Psoas muscle (tissue), 8 donors: ENCODE measurements at places on chromosomes 16 and 17. TPM values are rescaled to one million over a fixed set of nuclear protein-coding genes. Genes with fewer than 3 reads are reported as not detected.

DNA sequence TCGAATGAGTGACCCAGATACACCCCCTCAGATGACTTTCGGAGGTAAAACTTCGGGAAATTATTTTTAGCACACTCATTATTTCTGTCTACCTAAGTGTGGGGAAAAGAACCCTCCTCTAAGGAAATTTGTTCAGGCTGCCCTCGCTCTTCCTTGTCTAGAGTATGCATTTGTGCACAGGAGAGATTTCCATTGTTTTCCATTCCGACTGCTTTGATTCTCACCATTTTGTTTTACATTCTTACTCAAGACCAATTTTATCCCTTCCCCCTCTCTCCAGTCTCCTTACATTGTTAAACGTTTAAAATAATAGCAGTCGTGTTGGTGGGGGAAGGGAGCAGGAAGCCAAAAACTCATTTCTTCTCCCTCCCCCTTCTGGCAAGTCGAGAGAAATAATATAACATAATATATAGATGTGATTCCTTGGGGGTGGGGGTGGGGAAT is 1.5 kb upstream of the CHD3 start:
- peak overlapping the region; percentile 81 for H3K4me3 ChIP-seq
- no peaks in the 10 kb centered on the region for H3K27me3 ChIP-seq
- H3K36me3 ChIP-seq: no peaks in the 10 kb centered on the region
- no peak for DNase-seq

GRCh38 chr16:78060809-78061208 is 38.5 kb downstream of the CLEC3A start:
- H3K4me3 ChIP-seq: no peak overlapping the region
- no peaks in the 10 kb centered on the region for H3K27me3 ChIP-seq
- H3K4me1 ChIP-seq: no peaks in the 10 kb centered on the region

DNA sequence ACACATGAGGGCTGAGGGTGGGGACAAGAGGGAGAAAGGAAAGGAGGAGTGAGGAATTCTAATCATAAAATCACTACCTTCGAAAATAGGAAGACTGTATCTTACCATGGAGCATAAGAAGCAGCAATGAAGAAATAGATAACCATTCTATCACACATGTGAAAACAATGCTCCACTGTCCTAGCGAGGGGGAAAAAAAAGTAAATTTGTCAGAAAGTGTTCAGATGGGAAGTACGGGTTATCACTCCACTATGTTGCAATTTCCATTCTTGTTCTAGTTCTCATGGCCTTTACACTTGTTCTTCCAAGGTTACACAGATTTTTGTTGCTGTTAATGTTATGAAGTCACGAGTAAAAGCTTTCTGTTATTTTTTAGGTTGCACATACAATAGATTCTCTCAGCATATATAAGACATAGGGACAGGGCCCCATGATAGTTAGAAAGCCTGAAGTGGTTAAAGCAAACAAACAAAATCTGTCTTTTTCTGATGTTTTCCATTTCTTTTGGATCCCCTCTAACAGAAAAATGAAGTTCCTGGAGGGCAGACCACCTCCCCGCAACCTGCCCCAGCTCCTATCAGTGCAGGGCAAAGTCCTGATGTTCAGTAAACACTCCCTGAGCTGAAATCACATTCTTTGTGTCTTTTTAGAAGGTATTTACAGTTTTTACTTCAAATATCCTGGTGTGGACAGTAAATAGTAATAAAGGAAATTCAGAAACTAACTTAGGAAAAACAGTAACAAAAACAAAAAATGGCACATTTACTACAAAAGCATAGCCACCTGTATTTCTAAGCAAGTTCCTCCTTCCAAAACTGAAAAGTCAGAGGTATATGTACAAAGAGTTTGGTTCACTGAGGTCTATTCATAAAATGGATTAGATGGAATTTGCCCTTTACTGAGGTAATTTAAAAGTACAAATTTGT is 13.7 kb downstream of the MMD start:
- no peaks in the 10 kb centered on the region for H3K4me1 ChIP-seq
- H3K27ac ChIP-seq: no peak overlapping the region
- DNase-seq: no peak
- H3K36me3 ChIP-seq: peaks cover 78% of the 10 kb centered on the region
- H3K27me3 ChIP-seq: no peaks in the 10 kb centered on the region

DNA sequence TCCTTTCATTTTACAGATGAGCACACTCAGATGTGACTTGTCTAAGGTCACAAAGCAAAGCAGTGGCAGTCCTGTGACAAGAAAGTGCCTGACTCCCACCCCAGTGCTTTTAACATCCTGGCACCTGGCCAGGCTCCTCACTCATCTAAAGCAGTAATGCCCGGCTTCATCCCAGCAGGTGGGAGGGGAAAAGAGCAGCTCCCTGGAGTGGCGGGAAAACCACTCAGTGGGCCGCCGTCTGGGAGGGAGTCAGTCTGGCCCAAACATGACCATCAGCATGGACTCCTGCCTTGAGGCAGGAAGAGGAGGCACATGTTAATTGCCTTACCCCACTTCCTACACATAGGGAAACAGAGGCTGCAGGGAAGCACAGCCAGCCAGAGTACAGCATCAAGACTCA is 2.6 kb downstream of the PCGF2 start:
- peaks cover 30% of the 10 kb centered on the region for H3K4me1 ChIP-seq
- peaks cover 8% of the 10 kb centered on the region for H3K27me3 ChIP-seq
- no peak for DNase-seq

DNA sequence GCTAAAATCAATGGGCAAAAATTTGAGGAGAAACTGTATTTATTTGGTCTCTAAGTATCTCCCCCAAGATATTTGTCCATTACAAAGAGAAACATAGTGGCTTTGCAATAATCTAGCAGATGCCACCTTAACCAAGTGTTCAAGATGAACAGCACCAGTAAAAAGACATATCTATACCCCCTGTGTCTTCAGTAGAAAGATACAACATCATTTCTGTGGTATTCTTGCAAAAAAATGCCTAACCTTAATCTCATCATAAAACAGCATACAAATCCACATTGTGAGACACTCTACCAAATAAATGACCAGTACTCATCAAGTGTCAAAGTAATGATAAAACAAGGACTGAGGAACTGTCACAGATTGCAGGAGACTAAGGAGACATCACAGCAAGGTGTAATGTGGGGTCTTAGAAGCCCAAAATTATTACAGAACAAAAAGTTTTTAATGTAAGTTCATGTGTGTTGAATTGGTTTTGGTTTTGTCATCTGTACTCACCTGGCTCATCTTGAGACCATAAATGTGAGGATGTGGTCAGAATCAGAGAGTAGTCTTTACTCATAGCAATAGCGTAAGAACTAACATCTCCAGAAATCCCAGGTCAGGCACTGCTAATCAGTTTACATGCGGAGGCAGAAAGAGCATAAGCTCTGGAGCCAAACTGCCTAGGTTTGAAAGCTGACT is 77.2 kb downstream of the AATF start:
- H3K27me3 ChIP-seq: no peaks in the 10 kb centered on the region
- H3K36me3 ChIP-seq: peaks cover 17% of the 10 kb centered on the region
- H3K4me3 ChIP-seq: no peak overlapping the region
- no peak for DNase-seq
- no peak overlapping the region for H3K27ac ChIP-seq

- no peaks in the 10 kb centered on the region for H3K27me3 ChIP-seq
- DNase-seq: no peak
- H3K36me3 ChIP-seq: no peaks in the 10 kb centered on the region
- no peak overlapping the region for H3K4me3 ChIP-seq
- no peak overlapping the region for H3K27ac ChIP-seq
Measured at GRCh38 chr17:64115822-64116534, 14.0 kb downstream of the ERN1 start.

DNA sequence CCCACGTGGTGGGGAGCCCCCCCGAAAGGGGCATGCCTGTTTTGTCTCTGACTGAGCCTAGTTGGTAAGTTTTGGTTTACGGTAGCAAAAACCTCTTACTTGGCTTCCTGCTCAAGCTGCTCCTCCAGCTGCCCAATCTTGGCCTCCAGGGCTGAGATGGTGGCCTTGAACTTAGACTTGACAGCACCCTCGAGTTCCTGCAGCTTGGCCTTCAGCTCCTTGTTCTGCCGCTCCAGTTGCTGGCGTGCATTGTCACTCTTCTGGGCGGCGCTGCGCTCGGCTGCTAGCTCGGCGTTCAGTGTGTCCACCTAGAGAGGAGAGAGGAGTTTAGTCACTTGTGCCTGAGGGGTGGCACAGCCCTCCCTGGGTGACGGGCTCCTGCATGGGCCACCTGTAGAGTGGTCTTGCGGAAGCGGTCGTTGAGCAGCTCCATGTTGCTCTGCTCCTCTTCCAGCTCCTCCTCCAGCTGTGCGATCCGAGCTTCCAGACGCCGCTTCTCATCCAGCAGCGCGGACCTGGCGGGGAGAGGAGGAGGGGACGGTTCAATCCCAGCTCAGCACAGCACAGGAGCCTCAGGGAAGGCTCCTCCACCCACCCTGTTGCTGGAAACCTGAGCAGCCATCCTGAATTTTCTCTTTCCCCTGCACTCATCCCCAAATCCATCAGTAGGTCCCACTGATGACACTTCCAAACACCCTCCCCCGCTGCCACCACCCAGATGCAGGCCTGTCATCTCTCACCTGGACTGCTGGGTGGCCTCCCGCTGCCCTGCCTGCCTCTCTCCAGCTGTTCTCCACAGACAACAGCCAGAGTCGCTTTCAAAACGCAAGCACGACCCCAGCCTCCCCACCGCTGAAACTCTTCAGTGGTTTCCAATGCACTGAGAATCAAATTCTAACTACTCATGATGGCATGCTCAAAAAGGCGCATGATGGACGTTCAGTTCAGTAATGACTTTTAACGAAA is 44.6 kb downstream of the NDEL1 start:
- H3K27me3 ChIP-seq: no peaks in the 10 kb centered on the region
- no peak overlapping the region for H3K4me3 ChIP-seq

GRCh38 chr17:37694734-37695133 is 50.1 kb downstream of the HNF1B start:
- no peaks in the 10 kb centered on the region for H3K36me3 ChIP-seq
- H3K27me3 ChIP-seq: no peaks in the 10 kb centered on the region
- no peak overlapping the region for H3K27ac ChIP-seq
- DNase-seq: no peak
- no peaks in the 10 kb centered on the region for H3K4me1 ChIP-seq

DNA sequence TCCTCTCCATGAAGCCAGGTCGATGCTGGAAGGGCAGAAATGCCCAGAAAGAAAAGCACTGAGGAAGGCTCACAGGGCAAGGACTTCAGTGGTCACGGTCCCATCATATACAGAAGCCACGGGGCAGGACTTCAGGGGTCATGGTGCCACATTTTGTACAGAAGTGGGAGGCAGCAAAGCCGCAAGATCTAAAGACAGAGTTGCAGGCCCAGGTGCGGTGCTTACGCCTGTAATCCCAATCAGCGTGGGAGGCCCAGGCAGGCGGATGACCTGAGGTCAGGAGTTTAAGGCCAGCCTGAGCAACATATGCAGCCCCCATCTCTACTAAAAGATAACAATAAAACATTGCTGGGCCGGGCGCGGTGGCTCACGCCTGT is 96.0 kb downstream of the NXN start:
- no peak for DNase-seq
- no peaks in the 10 kb centered on the region for H3K36me3 ChIP-seq
- H3K4me1 ChIP-seq: peaks cover 55% of the 10 kb centered on the region
- H3K4me3 ChIP-seq: no peak overlapping the region

GRCh38 chr16:24568392-24568791 is 29.0 kb downstream of the RBBP6 start:
- H3K4me3 ChIP-seq: no peak overlapping the region
- no peak for DNase-seq
- H3K36me3 ChIP-seq: peaks cover 98% of the 10 kb centered on the region
- H3K27ac ChIP-seq: no peak overlapping the region
- no peaks in the 10 kb centered on the region for H3K4me1 ChIP-seq

DNA sequence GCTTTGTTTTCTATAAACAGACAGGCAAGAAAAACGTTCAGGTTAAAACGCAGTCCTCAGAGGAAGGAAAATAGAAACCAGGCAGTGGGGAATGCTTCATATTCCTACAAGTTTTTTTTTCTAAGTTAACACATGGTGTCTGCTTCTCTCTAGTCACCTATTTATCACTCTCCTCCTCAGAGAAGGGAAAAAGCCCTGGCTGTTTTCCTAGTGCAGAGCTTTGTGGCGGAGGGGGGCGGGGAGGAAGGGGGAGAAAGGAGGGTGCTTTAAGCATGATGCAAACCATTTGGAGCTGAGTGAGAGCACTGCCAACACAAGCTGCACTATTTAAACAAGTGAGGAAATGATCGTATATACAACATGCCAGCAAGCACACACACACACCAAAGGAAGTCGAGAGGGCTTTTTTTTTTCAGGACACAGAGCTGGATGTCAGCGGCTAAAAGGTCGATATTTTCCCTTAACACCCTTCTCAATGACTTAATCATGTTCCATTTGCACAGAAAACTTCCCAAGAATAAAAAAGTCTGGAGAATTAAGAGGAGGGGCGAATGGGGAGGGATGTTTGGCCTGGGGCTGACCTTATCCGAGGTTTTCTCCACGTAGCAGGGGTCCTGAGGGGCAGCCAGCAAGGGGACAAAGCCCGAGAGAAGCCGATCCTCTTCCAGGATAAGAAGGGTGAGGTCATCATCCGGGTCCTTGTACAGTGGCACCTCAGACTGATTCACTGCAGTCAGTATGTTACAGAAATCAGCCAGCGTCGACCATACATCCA is 117.4 kb downstream of the HIC1 start:
- DNase-seq: peak; percentile 65
- H3K27me3 ChIP-seq: no peaks in the 10 kb centered on the region
- no peaks in the 10 kb centered on the region for H3K36me3 ChIP-seq
- H3K4me3 ChIP-seq: peak overlapping the region; percentile 37

DNA sequence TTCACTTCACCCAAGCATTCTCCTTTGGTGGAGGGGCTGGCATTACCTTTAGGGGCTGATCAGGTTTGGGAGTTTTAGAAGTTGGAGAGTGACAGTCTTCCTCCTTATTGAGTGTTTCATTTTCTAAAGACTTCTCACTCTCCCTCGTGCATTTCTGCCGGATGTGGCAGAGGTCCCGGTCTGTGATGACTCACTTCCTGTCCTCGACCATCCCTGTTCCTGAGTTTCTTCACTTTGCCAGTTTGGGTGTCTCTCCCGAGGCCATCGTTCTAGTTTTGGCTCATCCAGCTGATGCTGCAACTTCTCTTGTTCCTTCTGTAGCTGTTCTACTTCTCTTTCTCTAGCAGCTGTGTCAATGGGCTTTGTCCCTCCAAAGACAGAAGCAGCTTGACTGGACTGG is 104.3 kb downstream of the PHKB start:
- no peaks in the 10 kb centered on the region for H3K4me1 ChIP-seq
- DNase-seq: peak; percentile 82
- peak overlapping the region; percentile 31 for H3K27ac ChIP-seq
- no peaks in the 10 kb centered on the region for H3K27me3 ChIP-seq
- H3K4me3 ChIP-seq: no peak overlapping the region

DNA sequence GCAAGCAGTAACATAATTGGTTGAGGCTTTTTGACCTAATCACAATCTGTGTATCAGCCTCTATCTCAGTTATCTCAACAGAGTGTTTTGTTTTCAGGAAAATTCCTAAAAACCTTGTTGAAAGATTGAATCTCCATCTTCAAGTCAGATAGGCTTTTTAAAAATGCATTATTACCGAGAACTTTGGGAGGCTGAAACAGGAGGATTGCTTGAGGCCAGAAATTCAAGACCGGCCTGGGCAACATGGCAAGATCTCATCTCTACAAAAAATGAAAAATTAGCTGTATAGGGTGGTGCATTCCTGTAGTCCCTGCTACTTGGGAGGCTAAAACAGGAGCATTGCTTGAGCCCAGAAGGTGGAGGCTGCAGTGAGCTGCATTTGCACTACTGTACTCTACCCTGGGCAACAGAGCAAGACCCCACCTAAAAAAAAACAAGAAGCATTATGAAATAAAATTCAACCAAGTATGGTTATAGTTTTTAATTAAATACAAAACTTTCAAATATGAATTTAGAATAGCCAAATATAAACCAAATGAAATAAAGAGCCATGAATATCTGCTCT is 68.4 kb downstream of the VMP1 start:
- H3K27ac ChIP-seq: no peak overlapping the region
- H3K4me1 ChIP-seq: no peaks in the 10 kb centered on the region
- no peak overlapping the region for H3K4me3 ChIP-seq

Gene SNAI3
- total RNA-seq: 3.9 TPM

Gene PRR29
- not detected for total RNA-seq

Gene CAPNS2
- not detected for total RNA-seq

Gene HOXB13
- not detected for total RNA-seq
